Thymus (tissue), 14 donors: ENCODE measurements at places on chromosomes 7 and 10.

DNA sequence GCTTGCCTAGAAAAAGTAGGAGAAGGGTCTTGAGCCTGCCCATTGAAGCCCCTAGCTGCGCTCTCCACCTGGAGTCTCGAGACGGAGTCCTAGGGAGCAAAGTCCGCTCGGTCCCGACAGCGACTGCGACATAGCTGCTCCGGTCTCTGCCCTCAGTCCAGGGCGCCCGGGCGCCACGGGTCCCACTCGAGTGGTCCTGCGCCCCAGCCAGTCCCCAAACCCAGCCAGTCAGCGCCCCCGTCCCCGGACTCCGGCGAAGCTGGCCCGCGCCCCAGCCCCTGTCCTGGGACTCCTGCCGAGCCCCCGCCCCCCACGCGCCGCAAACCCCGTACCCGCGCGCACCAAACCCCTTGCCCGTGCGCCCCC lies 490 bp downstream of the TNS3 start:
- DNase-seq, result no peak

- DNase-seq, result no peak
Observed at GRCh38 chr7:115249080-115249479, 327.2 kb downstream of the MDFIC start.

- DNase-seq, result no peak
Observed at GRCh38 chr10:33298893-33299292, 35.6 kb downstream of the NRP1 start.

DNA sequence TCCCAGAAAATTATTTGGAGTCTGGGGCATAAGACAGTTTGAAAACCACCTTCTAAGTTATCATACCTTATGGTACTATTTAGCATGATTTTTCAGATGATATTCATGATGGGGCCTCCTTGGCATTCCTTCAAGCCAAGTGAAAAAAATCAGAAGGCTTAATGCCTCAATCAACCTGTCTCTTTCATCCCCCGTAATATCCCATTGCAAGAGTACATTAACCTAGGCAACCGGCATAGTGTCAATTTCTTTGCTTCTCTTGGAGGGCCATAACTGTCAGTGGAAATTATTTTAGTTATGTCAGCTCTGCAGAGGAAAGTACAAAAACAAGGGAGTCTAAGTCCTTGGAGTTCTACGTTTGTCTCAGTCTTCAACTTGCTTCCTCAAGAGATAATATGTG lies 43.4 kb downstream of the INHBA start:
- no peak for DNase-seq

GRCh38 chr10:80199828-80200227 lies 5.5 kb downstream of the ANXA11 start:
- DNase-seq, result no peak

DNA sequence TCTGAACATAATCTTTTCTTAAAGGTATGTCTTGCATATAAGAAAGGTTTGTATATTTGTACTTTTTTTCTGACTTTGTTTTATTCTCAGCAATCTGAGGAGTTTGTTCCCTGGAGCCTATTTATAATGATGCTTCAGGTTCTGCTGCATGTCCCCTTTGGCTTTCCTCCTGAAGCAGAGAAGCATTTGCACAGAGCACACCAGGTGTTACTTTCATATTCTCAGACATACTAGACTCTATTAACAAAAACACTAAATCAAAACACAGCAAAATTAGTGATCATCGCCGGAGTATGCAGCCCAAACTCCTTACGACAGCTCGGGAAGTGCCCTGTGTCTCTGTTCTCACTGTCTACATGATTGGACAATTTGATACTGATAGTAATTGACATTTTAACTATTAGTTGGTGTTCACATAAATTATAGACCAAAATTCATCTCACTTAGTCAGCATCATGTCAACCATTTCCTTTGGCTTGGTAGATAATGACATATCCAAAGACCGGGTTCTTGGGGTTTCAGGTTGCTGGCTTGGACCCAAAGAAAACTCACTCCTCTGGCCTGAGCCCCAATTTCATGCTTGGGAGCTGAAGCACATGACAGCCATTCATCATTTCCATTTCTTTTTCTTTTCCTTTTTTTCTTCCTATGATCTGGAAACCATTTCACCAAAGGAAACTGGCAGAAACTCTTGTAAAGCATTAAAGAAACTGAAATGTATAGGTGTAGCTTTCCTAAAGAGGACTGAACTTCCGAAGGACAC lies 400.1 kb upstream of the NRP1 start:
- DNase-seq, result no peak

GRCh38 chr7:97565665-97566064 lies 166.2 kb upstream of the TAC1 start:
- DNase-seq, result no peak

DNA sequence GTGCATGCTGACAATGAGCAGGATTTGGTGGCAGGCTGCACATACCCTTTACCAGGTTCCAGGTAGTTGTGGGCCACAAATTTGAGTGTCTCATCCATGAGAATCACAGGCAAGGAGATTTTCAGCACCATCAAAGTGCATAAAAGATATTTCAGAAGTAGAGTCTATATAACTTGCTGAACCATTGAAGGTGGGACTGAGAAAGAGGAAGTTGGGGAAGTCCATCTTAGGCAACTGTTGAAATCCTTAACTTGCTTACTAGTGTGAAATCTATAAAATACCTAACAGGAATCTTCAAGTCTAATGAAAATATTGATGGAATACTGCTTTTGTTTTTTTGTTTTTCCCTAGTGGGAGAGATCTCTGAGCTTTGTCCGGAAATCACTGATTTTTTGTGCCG lies 325.1 kb upstream of the PLXDC2 start:
- DNase-seq, result no peak

DNA sequence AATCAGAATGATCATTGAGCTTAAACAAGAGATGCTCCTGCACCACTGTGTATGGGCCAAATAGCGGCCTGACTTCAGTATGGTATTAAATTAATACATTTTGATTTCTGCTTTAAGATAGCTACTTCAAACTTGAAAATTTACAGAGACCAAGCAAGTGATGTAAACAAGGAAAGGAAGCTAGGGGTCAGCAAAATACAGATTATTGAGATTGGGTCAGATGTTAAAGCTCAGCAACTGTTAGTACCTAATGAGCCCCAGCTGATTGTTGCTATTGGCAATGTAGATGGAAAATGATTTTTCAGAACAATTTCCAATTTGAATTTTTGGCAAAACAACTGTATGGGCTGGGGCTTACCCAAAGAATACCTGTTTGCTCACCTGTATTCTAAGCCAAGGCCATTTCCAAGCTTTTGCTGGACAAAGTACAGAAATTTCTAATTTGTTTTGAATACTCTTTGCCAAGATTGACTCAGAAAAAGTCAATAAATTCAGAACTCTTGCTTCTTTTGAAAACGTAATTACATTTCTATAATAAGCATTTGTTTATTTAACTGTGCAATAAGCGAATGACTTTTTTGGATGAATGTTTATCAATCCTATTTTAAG lies 23.0 kb upstream of the DLD start:
- DNase-seq, result no peak

GRCh38 chr7:94195201-94195600 lies 191.0 kb upstream of the BET1 start:
- no peak for DNase-seq

DNA sequence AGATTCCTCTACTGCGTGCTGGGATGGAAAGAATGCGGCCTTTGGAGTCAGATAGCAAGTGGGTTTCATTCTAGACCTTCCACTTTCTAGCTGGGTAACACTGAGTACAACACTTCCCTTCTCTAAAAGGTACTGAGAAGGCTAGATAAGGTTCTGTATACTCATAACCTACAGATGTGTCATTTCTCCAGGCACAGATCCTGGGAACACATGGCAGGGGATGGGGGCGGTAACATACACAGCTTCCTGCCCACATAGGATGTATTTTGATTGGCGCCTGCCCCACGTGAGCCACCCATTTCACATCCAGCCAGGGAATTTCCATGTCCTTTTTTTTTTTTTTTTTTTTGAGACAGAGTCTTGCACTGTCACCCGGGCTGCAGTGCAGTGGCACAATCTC lies 31.8 kb downstream of the KLRG2 start:
- no peak for DNase-seq

- DNase-seq, result no peak
Observed at GRCh38 chr7:13016592-13017332, 329.3 kb downstream of the ARL4A start.

- DNase-seq, result no peak
Observed at GRCh38 chr10:34771106-34771505, 44.0 kb downstream of the PARD3 start.

DNA sequence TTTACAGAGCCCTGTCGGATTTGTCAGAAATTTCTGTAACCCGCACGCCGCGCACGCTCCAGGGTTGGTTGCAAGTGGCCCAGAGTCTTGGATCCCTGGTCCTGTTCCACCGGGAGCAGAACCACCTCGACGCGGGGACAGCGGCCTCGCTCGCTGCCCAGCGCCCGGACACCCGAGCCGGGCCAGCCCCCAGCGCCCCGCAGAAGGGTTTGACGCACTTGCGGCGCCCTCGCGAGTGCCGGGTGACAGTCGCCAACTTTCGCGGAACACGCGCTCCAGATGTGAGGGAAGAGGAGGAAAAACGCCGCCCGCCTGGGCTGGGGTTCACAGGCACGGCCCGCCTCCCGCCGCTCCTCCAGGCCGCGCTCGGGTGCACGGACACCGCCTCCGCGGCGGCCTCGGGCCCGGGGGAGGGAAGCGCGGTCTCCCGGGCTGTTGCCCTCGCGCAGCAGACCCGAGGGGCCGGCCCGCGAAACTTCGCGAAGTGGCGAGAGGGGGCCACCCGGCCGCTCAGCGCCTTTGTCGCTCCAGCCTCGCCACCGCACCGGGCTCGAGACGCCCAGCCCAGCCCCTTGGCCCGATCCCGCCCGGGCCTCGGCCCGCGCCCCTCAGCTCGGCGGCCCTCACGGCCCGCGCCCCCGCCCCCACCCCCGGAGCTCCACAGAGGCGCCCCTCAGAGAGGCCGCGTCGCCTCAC lies 514 bp downstream of the RNF216 start:
- no peak for DNase-seq

DNA sequence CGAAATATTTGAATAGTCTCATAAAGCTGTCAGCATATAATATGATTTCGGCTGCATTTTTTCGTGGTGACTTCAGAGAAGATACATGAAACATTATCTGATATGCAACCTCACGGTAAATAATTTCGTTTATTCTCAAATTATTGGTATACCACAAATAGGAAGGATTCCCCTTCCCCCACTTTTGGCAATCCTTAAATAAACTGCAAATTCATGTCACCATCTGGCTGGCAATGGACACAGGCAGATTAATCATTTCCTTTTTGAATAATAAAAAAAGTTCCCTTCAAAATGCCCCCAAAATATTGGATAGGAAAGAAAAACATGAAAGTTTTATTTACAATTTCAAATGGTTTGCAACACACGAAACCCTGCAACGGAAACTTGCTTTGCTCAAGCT lies 234.5 kb upstream of the MEOX2 start:
- no peak for DNase-seq

GRCh38 chr7:105426606-105427146 lies 38.0 kb upstream of the SRPK2 start:
- no peak for DNase-seq

DNA sequence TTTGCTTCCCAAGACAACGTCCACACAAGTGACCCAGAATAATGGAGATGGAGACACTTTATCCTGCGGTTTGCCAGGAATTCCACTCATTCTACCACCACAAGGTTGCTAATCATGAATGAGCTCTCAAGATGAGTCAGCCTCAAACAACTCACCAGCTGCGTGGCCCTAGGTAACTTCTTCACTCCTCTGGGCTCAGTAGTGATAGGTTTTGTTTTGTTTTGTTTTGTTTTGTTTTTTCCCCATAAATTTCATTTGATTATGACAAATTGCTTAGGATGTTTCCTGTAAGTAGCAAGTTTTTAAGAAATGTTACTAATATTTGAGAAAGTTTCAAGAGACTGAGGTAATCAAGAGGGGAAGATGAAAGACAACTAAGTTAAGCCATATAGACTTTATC lies 286.8 kb downstream of the PARD3 start:
- no peak for DNase-seq

GRCh38 chr7:101465576-101466196 lies 103.0 kb downstream of the COL26A1 start:
- peak; percentile 13 for DNase-seq

GRCh38 chr7:36217961-36218284 lies 64.9 kb downstream of the EEPD1 start:
- DNase-seq, result no peak

DNA sequence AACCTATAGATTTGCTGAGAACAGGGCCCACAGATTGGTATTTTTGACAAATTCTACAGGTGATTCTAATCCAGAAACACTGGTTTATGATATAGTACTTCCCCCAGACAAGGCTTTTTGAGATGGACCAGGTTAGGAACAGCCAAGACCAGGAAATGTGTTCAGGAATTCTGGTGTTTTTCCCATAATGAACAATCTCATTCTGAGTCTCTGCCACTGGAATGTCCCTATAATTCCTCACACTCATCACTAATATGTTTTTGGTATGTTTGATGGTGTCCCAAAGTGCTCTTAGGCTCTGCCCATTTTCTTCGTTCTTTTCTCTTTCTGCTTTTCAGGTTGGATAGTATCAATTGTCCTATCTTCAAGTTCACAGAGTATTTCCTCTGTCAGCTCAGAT lies 107.2 kb upstream of the IGFBP3 start:
- no peak for DNase-seq
